Vein endothelial cell (primary cell): ENCODE measurements at places on chromosomes 4 and X. TPM values are rescaled to one million over a fixed set of nuclear protein-coding genes. Genes with fewer than 3 reads are reported as not detected.

Gene TRIM60
- not detected in 2 replicates for total RNA-seq

Gene NLGN4X
- total RNA-seq, result not detected in 2 replicates

Gene VAMP7
- 38.9 and 49.4 TPM in 2 replicates for total RNA-seq

Gene GSX2
- not detected in 2 replicates for total RNA-seq

Gene PCDH7
- 1.4 and 4.6 TPM in 2 replicates for total RNA-seq

Gene MAGEC2
- not detected in 2 replicates for total RNA-seq

Gene ATOH1
- total RNA-seq, result not detected in 2 replicates

Gene TLR3
- total RNA-seq, result 2.9 and 3.3 TPM in 2 replicates

Gene BEX2
- total RNA-seq, result 0.38 TPM in 1 of 2 replicates, not detected in the other

Gene ERAS
- total RNA-seq, result not detected in 2 replicates

Gene RASL11B
- not detected in 2 replicates for total RNA-seq

Gene EVC
- total RNA-seq, result 13.5 and 19.3 TPM in 2 replicates

Gene HERC6
- total RNA-seq, result 3.9 and 6.7 TPM in 2 replicates

Gene PITX2
- total RNA-seq, result 0.33 TPM in 1 of 2 replicates, not detected in the other

Gene NDNF
- not detected in 2 replicates for total RNA-seq
